ENCODE measurements at places on chromosomes 6 and 20.

DNA sequence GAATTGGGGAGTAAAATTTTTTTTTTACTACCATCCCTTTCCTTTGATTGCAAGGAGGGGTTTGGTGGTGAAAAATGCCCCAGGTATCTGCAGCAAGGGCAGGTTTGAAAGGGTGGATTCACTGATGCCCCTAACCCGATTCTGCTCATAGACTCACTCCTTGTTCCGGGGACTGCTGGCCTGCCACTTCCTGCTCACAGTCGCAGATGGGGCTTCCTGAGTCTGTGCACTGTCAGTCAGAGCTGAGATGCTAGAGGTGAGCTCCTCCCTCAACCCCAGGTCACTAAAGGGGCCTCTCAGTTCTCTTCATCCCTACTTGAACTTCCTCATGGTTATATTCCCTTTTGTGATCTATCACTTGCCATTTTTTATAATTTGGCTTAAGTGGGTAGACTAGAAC, 357.9 kb downstream of the FARS2 start:
- DNase-seq: no peak

DNA sequence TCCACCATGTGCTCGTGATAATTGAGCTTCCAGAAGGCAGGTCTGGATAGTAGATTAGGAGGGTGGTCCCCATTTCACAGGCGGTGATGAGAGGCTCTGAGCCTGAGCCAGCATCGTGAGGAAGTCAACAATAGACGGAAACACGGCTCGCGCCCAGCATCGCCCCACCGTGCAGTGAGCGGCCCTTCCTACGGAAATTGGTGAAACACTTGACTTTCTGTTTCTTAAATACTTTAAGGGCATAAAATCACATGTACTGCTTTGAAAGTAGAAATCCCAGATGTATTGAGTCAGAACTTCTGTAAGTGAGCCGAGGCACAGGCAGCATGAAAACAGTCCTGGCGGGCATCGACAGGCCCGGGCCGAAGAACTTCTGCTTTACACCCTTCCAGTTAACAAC, 4.3 kb upstream of the KIF25 start:
- no peak for DNase-seq

DNA sequence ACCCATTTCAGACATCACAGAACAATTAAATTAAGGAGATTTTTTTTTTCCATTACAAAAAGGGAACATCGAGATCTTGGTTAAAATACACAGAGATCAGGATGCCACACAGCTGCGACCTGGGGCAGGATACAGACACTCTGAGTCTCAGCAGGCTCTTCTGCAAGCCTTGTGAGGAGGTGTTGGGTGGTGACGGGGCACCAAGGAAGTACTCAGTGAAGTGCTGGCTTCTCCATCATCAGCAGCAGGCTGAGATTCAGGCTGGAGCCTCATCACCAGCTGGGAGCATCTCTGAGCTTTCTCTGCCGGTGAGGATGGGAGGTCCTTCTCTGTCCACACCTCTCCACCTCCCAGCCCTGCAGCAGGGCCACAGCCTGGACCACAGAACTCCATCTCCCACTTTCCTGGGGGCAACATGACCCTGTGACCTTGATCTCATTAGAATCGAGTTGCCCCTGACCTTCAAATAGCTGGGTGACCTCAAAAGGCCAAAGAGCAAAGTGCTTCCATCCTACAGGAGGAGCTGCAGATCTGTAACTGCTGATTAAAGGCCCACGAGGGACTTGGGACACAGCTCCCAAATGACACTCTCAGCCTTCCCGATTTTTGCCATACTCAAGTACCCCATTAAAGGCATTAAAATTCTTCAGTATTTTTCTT, 16.0 kb downstream of the PMEPA1 start:
- no peak for DNase-seq

GRCh38 chr6:130008236-130008873, 10.0 kb upstream of the L3MBTL3 start:
- no peak for DNase-seq

DNA sequence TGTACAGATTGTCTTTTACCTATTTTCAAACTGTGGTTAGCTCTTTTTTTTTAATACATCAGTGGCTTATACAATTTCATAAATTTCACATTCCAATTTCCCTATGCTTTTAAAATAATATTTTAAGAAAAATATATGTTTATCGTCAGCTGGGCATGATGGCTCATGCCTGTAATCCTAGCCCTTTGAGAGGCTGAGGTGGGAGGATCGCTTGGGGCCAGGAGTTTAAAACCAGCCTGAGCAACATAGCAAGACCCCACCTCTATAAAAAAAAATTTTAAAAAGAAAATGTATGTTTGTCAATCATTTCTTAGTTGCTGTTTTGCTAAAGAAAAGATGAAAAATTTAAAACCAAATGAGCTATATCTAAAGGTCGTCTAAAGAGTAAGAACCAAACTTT, 3.4 kb downstream of the GJA1 start:
- no peak for DNase-seq

Measured in stimulated activated CD8-positive, alpha-beta memory T cell treated with anti-CD3 and anti-CD28 coated beads, Interleukin-4, amount 100 ng/mL, for 4 hours (primary cell).